Tibial nerve (tissue), 4 donors: ENCODE measurements at places on chromosomes 6 and 20. TPM values are rescaled to one million over a fixed set of nuclear protein-coding genes. Genes with fewer than 3 reads are reported as not detected.

Gene WFDC10A
- not detected for total RNA-seq

Gene SCGN
- total RNA-seq = not detected

Gene REM1
- total RNA-seq = 12.0 TPM

Gene POPDC3
- total RNA-seq = 6.7 TPM

Gene SPATS1
- not detected for total RNA-seq

Gene OR2J3
- total RNA-seq = not detected

Gene KHDC1L
- total RNA-seq = not detected

Gene SIRPA
- total RNA-seq = 36.8 TPM

Gene PACSIN1
- 0.30 TPM for total RNA-seq

Gene WFDC5
- not detected for total RNA-seq

Gene GHRH
- not detected for total RNA-seq

Gene HDGFL1
- total RNA-seq = not detected

Gene SDCBP2
- 2.6 TPM for total RNA-seq

Gene MAN1A1
- 118 TPM for total RNA-seq

DNA sequence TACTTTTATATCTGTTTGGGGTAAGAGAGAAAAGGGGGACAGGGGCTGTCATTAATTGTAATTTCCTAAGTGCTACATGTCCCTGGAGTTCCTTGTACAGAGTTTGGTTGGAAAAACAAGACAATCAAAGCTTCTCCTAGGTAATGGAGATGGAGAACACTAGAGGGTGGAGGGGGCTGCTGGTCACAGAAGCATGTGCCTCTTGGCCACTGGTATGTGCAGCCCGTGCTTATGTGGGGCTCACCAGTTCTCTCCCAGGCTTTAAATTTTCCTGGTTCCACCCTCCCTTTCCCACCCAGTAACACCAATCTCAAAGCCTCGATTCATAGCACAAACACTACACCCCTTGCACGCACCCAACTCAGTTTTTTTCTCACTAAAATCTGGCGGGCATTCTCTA, 165.6 kb downstream of the SAMD5 start:
- no peaks in the 10 kb centered on the region for H3K36me3 ChIP-seq
- no peak overlapping the region for H3K4me3 ChIP-seq
- H3K4me1 ChIP-seq = no peaks in the 10 kb centered on the region
- no peak for DNase-seq
- H3K27ac ChIP-seq = no peak overlapping the region

GRCh38 chr6:136226674-136227377, 23.3 kb downstream of the MTFR2 start:
- no peaks in the 10 kb centered on the region for H3K36me3 ChIP-seq
- H3K4me1 ChIP-seq = peaks cover 18% of the 10 kb centered on the region

GRCh38 chr6:2844008-2844407, 2.3 kb upstream of the SERPINB1 start:
- no peak for DNase-seq
- H3K36me3 ChIP-seq = peaks cover 4% of the 10 kb centered on the region
- H3K27me3 ChIP-seq = no peaks in the 10 kb centered on the region
- no peak overlapping the region for H3K27ac ChIP-seq
- no peak overlapping the region for H3K4me3 ChIP-seq

DNA sequence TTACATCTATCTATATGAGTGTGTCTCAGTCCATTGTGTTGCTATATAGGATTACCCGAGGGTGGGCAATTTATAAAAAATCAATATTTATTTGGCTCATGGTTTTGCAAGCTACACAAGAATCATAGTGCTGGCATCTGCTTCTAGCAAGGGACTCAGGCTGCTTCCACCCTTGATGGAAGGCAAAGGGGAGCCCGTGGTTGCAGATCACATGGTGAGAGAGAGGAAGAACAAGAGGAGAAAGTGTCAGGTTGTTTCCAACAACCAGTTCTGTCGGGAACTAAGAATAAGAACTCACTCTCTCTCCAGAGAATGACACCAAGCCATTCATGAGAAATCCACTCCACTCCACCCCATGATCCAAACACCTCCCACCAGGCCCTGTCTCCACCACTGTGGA, 48.2 kb upstream of the TENT5A start:
- no peak overlapping the region for H3K27ac ChIP-seq
- H3K4me1 ChIP-seq = no peaks in the 10 kb centered on the region
- no peaks in the 10 kb centered on the region for H3K36me3 ChIP-seq
- no peak for DNase-seq
- no peak overlapping the region for H3K4me3 ChIP-seq

- no peaks in the 10 kb centered on the region for H3K36me3 ChIP-seq
- no peaks in the 10 kb centered on the region for H3K27me3 ChIP-seq
- DNase-seq = no peak
These were observed 508.3 kb upstream of the SOX4 start for GRCh38 chr6:21085211-21085610.

DNA sequence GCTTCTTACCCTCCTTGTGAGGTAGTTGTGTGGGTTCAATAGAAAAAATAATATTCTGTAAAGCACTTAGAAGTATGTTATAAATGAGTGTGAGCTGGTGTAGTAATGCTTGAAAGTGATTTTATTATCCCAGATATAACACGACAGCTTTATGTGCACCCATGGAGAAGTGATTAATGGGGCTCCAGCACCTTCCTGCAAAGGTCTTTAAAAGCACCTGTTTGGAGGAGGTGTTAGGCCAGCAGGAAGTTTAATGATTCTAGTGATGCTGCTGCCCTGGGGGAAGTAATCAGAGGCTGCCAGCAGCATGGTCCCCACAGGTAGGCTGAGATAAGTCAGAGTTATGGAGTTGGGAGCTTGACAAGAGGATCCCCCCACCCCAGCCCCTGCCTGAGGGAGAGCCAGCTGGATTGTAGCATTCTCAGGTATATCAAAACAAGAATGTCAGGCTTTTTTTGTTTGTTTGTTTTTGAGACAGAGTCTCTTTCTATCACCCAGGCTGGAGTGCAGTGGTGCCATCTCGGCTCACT, 166.3 kb downstream of the PHACTR1 start:
- no peaks in the 10 kb centered on the region for H3K36me3 ChIP-seq
- H3K27ac ChIP-seq = no peak overlapping the region
- DNase-seq = no peak
- H3K4me3 ChIP-seq = no peak overlapping the region
- H3K27me3 ChIP-seq = peaks cover 12% of the 10 kb centered on the region
- H3K4me1 ChIP-seq = no peaks in the 10 kb centered on the region

DNA sequence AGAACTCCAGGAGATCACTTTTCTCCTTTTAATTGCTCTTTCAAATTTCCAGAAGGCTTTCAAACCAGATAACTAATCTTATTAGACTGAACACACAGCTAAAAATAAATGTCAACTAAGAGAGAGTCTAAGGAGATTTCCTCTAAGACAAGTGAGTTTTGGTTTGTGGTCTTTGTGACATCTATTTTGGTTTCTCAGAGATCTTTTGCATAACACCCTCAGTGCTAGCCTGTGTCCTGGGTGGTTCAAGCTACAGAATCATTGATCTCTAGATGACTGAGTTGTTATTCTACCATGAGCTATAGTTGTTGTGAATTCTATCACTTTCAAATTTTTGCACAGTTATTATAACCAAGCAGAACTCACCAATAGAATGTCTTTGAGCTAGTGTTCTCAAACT, 49.1 kb upstream of the PLCB4 start:
- no peak overlapping the region for H3K27ac ChIP-seq
- DNase-seq = no peak
- no peak overlapping the region for H3K4me3 ChIP-seq
- H3K4me1 ChIP-seq = no peaks in the 10 kb centered on the region
- H3K36me3 ChIP-seq = no peaks in the 10 kb centered on the region
- no peaks in the 10 kb centered on the region for H3K27me3 ChIP-seq

DNA sequence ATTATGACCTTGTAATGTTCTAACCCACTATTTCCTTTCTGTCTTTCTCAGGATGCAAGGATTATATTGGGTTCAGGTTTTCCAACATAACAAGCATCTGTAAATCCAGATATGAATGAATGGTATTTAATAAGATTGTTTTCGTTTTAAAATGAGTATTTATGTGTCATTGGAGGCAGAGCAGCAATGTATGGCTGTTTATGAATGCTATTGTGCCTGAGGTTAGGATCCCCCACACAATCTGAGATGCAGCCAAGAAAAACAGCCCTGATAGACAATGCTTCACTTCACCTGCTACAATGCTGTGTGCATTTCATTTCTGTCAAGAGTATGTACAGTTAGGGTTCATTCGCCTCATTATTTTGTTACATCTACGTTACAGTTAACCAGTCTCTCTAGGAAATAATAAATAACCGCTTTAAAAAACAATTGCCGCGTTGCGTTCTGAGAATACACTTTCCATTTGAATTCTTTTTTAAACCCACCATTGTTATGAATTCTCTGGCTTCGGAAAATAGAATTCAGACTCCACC, 19.6 kb downstream of the TFAP2A start:
- no peak overlapping the region for H3K27ac ChIP-seq
- no peak for DNase-seq
- H3K27me3 ChIP-seq = peaks cover 95% of the 10 kb centered on the region
- no peaks in the 10 kb centered on the region for H3K4me1 ChIP-seq

DNA sequence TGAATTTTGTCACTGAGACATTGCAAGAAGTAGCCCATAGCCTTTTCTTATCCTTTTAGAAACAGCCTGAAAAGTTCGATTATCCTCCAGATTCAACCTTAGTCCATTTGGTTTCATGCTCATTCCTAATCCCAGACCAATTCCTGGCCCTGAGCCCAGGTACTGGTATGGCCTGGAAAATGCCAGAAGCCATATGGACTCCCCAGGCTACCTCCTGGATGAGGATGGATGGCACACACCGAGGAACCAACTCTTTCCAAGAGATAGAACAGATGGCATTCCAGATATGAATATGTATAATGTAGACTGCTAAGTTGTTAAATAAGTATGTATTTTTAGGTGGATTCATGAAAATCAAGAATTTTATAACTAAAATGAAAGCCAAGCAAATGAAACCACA, 51.6 kb upstream of the SNAP25 start:
- no peak overlapping the region for H3K27ac ChIP-seq
- H3K27me3 ChIP-seq = no peaks in the 10 kb centered on the region
- H3K4me3 ChIP-seq = no peak overlapping the region

GRCh38 chr20:51487076-51487475, 55.4 kb downstream of the NFATC2 start:
- no peak for DNase-seq
- H3K4me1 ChIP-seq = no peaks in the 10 kb centered on the region
- no peak overlapping the region for H3K4me3 ChIP-seq
- H3K36me3 ChIP-seq = no peaks in the 10 kb centered on the region
- H3K27ac ChIP-seq = peak overlapping the region; percentile 46

- no peaks in the 10 kb centered on the region for H3K27me3 ChIP-seq
- no peak for DNase-seq
- H3K4me3 ChIP-seq = peak overlapping the region; percentile 94
- H3K36me3 ChIP-seq = no peaks in the 10 kb centered on the region
- peak overlapping the region; percentile 95 for H3K27ac ChIP-seq
- peaks cover 34% of the 10 kb centered on the region for H3K4me1 ChIP-seq
These were observed 949 bp upstream of the ATXN1 start for GRCh38 chr6:16762268-16762549.

DNA sequence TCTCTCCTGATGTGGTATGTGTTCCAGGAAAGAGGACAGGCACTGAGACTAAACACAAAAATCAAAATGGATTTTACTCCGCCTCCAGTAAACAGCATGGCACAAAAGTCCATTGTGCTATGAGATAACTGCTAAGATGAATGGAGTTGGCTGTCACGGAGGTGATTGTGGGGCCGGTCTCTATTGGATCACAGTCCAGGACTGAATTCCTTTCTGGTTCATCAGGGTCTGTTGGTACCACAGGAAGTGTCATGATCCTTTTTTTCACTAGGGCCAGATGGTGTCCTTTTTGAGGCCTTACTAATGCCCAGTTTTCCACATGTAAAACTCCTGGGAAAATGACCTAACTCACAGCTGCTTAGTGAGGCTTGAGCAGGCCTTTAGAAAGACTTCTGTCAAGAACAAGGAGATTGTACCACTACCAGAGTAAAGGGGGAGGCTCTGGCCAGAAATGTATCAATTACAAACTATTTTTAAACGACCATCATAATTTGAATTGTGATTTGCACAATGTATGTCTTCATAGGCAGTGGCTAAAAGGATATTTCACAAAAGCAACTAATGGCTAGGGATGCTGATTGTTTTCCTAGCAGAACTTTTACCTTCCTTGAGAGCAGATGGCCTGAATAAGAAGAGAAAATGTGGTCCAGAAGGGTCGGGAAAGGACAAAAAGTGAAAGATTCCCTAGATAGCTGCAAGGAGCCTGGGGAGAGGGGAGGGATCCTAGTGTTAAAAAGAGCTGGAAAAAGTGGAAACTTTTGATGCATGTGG, 192.2 kb upstream of the POU3F2 start:
- H3K27me3 ChIP-seq = no peaks in the 10 kb centered on the region
- H3K36me3 ChIP-seq = no peaks in the 10 kb centered on the region
- no peak overlapping the region for H3K4me3 ChIP-seq
- DNase-seq = no peak

DNA sequence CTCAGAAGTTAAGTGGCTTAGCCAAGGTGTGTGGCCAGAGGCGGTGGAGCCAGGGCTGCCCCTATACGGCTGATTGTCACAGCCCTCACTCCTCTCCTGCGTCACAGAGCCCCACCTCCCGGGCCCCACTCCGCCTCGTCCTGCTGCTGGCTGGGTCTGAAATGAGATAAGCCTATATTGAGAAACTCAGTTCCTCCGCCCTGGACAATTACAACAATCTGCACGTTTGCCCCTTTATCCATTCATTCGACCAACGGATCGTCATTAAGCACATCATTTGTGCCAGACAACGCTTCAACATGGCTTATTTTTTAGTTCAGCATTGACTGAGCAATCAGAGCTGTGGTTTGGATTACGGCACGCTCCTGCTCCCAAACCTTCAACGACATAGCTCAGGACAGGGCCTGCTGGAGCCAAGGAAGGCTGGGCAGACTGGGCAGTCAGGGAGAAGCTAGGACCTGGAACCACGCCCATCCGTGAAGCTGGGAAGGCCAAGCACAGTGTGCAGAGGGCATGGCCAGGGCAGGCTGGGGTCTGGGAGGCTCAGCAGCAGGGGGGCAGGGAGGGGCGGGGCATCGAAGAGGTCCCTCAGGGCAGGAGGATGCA, 16.6 kb upstream of the EZR start:
- H3K4me3 ChIP-seq = no peak overlapping the region
- no peak for DNase-seq
- no peaks in the 10 kb centered on the region for H3K27me3 ChIP-seq
- no peak overlapping the region for H3K27ac ChIP-seq
- H3K4me1 ChIP-seq = no peaks in the 10 kb centered on the region

GRCh38 chr6:45896783-45897441, 118.7 kb downstream of the CLIC5 start:
- H3K27me3 ChIP-seq = no peaks in the 10 kb centered on the region
- DNase-seq = no peak
- H3K4me3 ChIP-seq = no peak overlapping the region
- no peaks in the 10 kb centered on the region for H3K4me1 ChIP-seq

- H3K36me3 ChIP-seq = no peaks in the 10 kb centered on the region
- no peaks in the 10 kb centered on the region for H3K4me1 ChIP-seq
- H3K27ac ChIP-seq = no peak overlapping the region
- no peak overlapping the region for H3K4me3 ChIP-seq
- no peak for DNase-seq
- no peaks in the 10 kb centered on the region for H3K27me3 ChIP-seq
These were observed 13.2 kb upstream of the APCDD1L start for GRCh38 chr20:58528412-58528811.

- H3K4me3 ChIP-seq = no peak overlapping the region
- peak overlapping the region; percentile 41 for H3K27ac ChIP-seq
- H3K36me3 ChIP-seq = no peaks in the 10 kb centered on the region
- H3K27me3 ChIP-seq = no peaks in the 10 kb centered on the region
These were observed 98.3 kb downstream of the ELOVL5 start for GRCh38 chr6:53250176-53251032.
